Bladder microvascular endothelial cell (primary cell): ENCODE measurements at places on chromosomes 3 and 15. TPM values are rescaled to one million over a fixed set of nuclear protein-coding genes. Genes with fewer than 3 reads are reported as not detected.

TTLL13 gene
- 0.06 TPM in 1 of 2 replicates, not detected in the other for total RNA-seq

ROBO1 gene
- 1.1 and 1.8 TPM in 2 replicates for total RNA-seq

TCAIM gene
- 13.0 and 21.9 TPM in 2 replicates for total RNA-seq

SAMMSON gene
- total RNA-seq, result not detected in 2 replicates

ATP10A gene
- 0.13 and 0.49 TPM in 2 replicates for total RNA-seq

ADCY5 gene
- 0.06 TPM in 1 of 2 replicates, not detected in the other for total RNA-seq

IGDCC3 gene
- not detected in 2 replicates for total RNA-seq

VWA5B2 gene
- 0.13 TPM in 1 of 2 replicates, not detected in the other for total RNA-seq

ZNF620 gene
- 2.8 and 7.2 TPM in 2 replicates for total RNA-seq

CYP8B1 gene
- not detected in 2 replicates for total RNA-seq

LMAN1L gene
- 0.13 TPM in 1 of 2 replicates, not detected in the other for total RNA-seq

FAM174B gene
- total RNA-seq, result 5.3 and 46.7 TPM in 2 replicates

GATM gene
- total RNA-seq, result 0.49 TPM in 1 of 2 replicates, not detected in the other

ARHGEF26 gene
- 0.63 and 1.3 TPM in 2 replicates for total RNA-seq

CDC25A gene
- total RNA-seq, result 10.8 and 11.6 TPM in 2 replicates

HAPLN3 gene
- 14.7 and 115 TPM in 2 replicates for total RNA-seq

ABI3BP gene
- 1.5 and 17.4 TPM in 2 replicates for total RNA-seq

DUOXA2 gene
- not detected in 2 replicates for total RNA-seq

IMPG2 gene
- total RNA-seq, result 0.16 and 0.76 TPM in 2 replicates

FGD5 gene
- 94.1 and 141 TPM in 2 replicates for total RNA-seq

DAPK2 gene
- 11.2 and 25.0 TPM in 2 replicates for total RNA-seq

GRAMD2A gene
- 0.16 and 0.19 TPM in 2 replicates for total RNA-seq

RPL39L gene
- total RNA-seq, result 16.1 and 25.3 TPM in 2 replicates

ITIH1 gene
- total RNA-seq, result 0.16 TPM in 1 of 2 replicates, not detected in the other

TLNRD1 gene
- total RNA-seq, result 9.4 and 10.5 TPM in 2 replicates

AGBL1 gene
- not detected in 2 replicates for total RNA-seq

CPNE9 gene
- total RNA-seq, result not detected in 2 replicates

SNX4 gene
- 34.3 and 63.8 TPM in 2 replicates for total RNA-seq

CPNE4 gene
- total RNA-seq, result not detected in 2 replicates

LCMT2 gene
- total RNA-seq, result 3.6 and 9.5 TPM in 2 replicates

PRSS50 gene
- not detected in 2 replicates for total RNA-seq

CHSY1 gene
- 27.8 and 41.2 TPM in 2 replicates for total RNA-seq

TMEM108 gene
- total RNA-seq, result under 0.01 TPM in 1 of 2 replicates, not detected in the other

ADIPOQ gene
- not detected in 2 replicates for total RNA-seq

RASGRP1 gene
- total RNA-seq, result under 0.01 and 0.57 TPM in 2 replicates

IRAK2 gene
- total RNA-seq, result 22.5 and 44.3 TPM in 2 replicates

FSTL1 gene
- total RNA-seq, result 222 and 671 TPM in 2 replicates

SPPL2A gene
- total RNA-seq, result 50.0 and 183 TPM in 2 replicates

TPM1 gene
- total RNA-seq, result 244 and 951 TPM in 2 replicates

DVL3 gene
- total RNA-seq, result 15.9 and 28.8 TPM in 2 replicates

GPX1 gene
- total RNA-seq, result 523 and 630 TPM in 2 replicates

CCR3 gene
- not detected in 2 replicates for total RNA-seq

BNC1 gene
- total RNA-seq, result 0.49 and 9.9 TPM in 2 replicates

C3orf70 gene
- total RNA-seq, result 1.0 and 1.8 TPM in 2 replicates

STRA6 gene
- 0.06 TPM in 1 of 2 replicates, not detected in the other for total RNA-seq
